ENCODE measurements at places on chromosomes 12 and 14.

DNA sequence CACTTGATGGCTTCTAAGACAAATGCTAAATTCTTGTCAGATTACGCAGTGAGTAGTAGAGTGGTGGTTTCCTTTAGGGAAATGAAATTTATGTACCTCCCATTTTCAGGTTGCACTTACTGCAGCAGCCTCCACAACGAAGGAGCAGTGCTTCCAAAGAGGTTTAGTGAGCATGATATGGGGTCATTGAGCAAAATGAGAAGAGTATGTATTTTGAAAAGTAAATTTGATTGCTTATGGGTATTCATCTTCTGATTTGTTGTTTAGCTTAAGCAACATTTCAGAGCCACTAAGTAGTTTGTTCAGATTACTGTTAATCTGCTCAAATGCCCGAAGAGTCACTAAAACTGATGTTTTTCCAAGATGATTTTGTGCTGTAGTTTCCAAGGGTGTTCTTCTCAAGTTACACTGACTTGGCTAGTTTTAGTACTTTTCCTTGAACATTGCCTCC lies 493.6 kb downstream of the PCNX1 start:
- DNase-seq = peak; percentile 25

DNA sequence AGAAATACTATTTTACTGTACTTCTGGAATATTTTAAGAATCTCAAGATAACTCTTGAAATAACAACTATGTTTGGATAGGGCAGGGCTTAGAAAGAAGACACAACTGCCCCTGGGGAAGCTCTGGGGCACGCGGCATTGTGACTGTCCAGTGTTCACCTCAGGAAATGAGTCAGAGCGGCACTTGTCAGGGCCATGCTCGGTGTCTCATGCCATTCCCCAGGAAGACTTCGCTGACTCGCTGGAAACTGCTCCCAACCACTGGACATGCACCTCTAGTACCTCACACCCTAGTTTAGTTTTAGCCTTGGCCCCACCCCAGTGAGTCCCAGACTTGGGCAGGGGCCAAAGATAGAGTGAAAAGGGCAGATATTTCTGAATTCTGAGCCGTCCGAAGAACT lies 192.0 kb downstream of the TTC7B start:
- peak; percentile 89 for DNase-seq

DNA sequence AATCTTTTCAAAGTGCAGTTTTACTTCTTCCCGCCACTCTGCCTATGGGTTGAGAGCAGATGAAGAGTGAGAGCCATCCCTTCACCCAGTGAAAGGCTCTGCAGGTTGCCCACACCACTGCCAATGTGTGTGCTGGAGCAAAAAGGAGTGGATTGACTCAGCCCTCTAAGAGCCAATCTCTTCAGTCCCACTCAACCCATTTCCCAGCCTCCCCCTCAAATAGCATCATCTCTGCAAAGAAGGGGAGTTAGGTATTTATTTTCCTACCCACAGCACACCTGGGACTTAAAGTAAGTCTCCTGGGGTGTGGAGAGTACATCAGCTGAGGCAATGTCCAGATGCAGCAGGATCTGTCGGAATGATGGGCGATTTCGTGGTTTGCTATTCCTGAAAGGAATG lies 15.3 kb downstream of the MAP3K12 start:
- no peak for DNase-seq

- DNase-seq = peak; percentile 62
These were observed 18.1 kb downstream of the VSX2 start for GRCh38 chr14:74257078-74257940.

DNA sequence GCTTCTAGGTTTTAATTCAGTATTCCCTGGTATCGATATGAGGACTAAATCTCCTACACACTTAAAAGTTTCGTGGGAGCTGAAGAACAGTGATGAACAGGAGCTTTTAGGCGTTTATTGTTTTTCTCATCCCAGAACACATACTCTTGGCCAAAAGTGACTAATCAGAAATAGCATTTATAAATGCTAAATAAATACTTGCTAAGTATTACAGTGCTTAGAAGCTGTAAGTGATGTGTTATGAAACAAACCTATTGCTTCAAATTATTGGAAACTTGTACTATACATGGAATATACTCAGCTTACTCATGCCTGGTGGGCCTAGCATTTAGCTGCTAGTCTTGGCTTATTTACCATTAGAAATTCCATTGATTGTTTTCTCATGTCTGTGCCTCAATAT lies 24.9 kb downstream of the FRS2 start:
- DNase-seq = no peak

DNA sequence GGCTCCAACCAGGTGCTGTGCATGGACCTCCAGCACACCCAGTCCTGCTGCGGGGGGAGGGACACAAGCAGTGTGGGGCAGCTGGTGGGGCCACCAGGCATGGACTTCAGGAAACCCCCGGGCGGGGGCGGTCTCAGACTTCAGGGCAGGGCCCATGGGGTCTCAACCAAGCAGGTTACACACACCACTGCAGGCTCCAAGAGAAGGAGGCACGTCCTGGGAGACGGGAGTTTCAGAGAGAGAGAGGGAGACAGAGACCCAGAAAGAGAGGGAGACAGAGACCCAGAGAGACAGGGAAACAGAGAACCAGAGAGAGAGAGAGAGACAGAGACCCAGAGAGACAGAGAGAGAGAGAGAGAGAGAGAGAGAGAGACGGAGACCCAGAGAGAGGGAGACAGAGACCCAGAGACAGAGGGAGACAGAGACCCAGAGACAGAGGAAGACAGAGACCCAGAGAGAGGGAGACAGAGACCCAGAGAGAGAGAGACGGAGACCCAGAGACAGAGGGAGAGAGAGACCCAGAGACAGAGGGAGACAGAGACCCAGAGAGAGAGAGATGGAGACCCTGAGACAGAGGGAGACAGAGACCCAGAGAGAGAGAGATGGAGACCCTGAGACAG lies 128.9 kb downstream of the NCOR2 start:
- DNase-seq = no peak

All from suppressor macrophage (primary cell).